ENCODE measurements at places on chromosomes 12 and 14. TPM values are rescaled to one million over a fixed set of nuclear protein-coding genes. Genes with fewer than 3 reads are reported as not detected.

The INSM2 gene
- total RNA-seq = not detected

The AKAP5 gene
- 0.17 TPM for total RNA-seq

The C12orf50 gene
- total RNA-seq = not detected

The OLR1 gene
- not detected for total RNA-seq

The GCH1 gene
- 24.1 TPM for total RNA-seq

The PPM1H gene
- 1.1 TPM for total RNA-seq

The SDSL gene
- total RNA-seq = 1.8 TPM

The ZBTB25 gene
- total RNA-seq = 10.4 TPM

The PTPRO gene
- total RNA-seq = 0.34 TPM

The AKT1 gene
- total RNA-seq = 90.5 TPM

The KRT74 gene
- total RNA-seq = 0.42 TPM

The KCNK10 gene
- total RNA-seq = 0.02 TPM

The IL26 gene
- not detected for total RNA-seq

The PTCSC3 gene
- not detected for total RNA-seq

The OTOGL gene
- 0.15 TPM for total RNA-seq

The CCDC196 gene
- not detected for total RNA-seq

The LYSET gene
- total RNA-seq = 3.4 TPM

The FAM181A gene
- not detected for total RNA-seq

The PRH2 gene
- not detected for total RNA-seq

The SERPINA12 gene
- total RNA-seq = 477 TPM

The GPR84 gene
- total RNA-seq = not detected

The FKBP3 gene
- 23.5 TPM for total RNA-seq

The GPR65 gene
- total RNA-seq = 0.25 TPM

The DIABLO gene
- total RNA-seq = 43.9 TPM

The FAM90A1 gene
- not detected for total RNA-seq

The SLC25A47 gene
- not detected for total RNA-seq

The VRTN gene
- not detected for total RNA-seq

The HNF1A gene
- total RNA-seq = 0.23 TPM

The TAS2R9 gene
- not detected for total RNA-seq

The RGS6 gene
- total RNA-seq = 1.7 TPM
